Skeletal muscle cell (primary cell): ENCODE measurements at places on chromosomes 11 and 22.
A peak's percentile ranks its signal among the peaks of the same experiment; 100 is the strongest.

GRCh38 chr11:44777209-44778194, 50.7 kb downstream of the TSPAN18 start:
- no peak for DNase-seq

DNA sequence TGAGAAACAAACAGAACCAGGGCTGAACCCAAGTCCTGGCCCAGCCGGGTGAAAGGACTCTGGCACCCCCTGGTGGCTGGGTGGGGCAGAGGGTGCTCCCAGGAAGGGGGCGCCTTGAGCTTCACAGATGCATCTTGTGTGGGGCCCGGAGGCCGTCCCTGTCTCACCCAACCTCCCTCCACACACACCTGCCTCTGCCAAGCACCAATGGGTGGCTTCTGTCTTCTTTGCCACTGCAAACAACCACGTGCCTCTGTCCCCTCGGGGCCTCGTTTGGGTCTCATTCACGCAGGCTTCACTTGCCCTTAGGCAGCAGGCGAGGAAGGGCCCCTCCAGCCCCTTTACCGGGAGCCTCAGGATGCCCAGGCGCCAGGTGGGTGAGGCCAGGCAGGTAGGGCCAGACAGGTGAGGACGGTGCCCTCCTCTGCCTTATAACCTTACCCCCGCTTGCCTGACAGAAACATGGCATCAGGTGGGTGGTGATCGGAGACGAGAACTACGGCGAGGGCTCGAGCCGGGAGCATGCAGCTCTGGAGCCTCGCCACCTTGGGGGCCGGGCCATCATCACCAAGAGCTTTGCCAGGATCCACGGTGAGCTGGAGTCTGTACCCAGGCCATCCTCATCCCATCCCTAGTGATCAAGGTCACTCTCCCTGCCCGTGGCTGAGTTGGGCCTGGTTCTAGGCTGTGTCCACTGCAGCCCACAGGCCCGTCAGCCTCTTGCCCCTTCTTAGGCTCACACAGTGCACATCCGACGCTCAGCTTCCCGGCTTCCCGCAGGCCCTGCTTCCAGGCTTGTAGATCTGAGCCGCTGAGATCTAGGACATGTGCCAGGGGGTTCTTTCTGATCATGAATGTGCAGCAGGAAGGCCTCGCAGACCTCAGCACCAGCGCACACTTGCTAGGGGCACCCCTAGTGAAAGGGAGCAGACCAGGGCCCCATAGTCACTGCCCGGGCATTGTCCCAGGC, 17.2 kb downstream of the POLR3H start:
- no peak for DNase-seq

DNA sequence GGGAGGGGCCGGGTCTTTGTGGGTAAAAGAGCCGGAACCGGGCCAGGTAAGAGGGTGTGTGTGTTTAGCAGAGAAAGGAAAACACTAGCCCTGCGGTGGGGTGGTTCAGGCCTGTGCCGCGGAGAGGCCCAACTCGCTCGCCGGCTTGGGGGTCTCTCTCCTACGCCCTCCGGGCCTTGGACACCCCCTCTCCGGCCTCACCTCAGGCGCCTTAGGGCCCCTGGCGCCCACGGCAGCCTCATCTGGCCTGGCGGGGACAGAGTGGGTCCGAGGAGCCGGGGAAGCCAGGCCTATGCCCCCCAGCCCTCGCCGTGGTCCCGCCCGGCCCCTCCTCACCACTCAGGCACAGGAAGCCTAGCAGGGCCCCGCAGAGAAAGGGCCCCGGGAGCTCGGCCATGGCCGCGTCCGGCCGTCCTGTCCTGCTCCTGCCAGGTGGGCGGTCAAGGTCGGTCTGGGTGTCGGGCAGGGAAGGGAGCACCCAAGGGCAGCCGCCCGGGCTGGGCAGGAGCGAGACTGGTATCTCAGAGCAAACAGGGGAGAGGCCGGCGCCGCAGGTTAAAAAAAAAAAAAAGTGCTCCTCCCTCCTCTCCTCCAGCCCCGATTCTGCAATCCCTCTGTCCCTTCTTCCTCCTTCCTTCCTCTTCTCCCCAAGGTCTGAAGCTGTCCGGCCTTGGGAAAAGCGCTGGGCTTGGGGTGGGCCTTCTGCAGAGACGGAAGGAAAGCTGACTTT, at the start of gene VSIG2:
Gene VSIG2, minus strand, starts transcription at position 515 of the 730 bp plus-strand sequence. Its CDS starts 118 bp downstream, at position 397.
- DNase-seq: no peak

GRCh38 chr22:29596408-29596807, 7.0 kb upstream of the NF2 start:
- DNase-seq: no peak

DNA sequence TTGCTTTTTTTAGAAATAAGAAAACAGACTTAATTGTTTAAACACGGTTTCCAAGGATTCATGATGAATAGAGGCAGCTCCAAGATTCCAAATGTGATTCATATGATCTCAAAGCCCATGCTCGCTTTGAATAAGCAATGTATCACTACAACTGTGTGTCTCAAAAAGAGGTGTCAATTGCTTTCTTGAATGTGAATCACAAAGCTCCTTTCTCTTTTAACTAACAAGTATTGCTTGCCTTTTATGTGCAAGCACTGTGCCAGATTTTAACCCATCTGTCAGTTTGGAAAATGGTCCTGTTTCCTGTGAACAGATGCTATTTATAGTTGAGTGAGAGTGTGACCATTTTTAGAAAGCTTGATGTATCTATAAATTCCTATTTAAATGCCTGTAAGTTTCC, 6.5 kb downstream of the OOSP1 start:
- no peak for DNase-seq

- DNase-seq: no peak
Measured at GRCh38 chr11:128590587-128590986, 3.2 kb upstream of the ETS1 start.

- DNase-seq: no peak
Measured at GRCh38 chr11:105670811-105671210, 60.9 kb downstream of the GRIA4 start.

GRCh38 chr22:31987218-31987617, 42.9 kb downstream of the YWHAH start:
- DNase-seq: no peak

GRCh38 chr11:106997227-106997626, 21.0 kb downstream of the GUCY1A2 start:
- DNase-seq: no peak

DNA sequence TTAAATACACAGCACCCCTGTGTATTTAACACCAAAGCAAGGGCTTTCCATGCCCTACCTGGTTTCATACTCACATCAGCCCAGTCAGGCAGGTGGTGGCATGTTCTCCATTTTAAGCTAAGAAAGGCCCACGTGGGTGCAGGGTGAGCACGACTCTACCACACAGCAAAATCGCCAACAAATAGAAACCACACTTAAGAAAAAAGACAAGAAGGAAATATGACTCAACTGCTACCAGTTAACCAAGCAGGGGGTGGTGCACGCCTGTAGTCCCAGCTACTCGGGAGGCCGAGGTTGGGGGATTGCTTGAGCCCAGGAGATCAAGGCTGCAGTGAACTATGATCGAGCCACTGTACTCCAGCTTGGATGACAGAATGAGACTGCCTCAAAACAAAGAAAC, 35.2 kb upstream of the TFIP11 start:
- DNase-seq: no peak

DNA sequence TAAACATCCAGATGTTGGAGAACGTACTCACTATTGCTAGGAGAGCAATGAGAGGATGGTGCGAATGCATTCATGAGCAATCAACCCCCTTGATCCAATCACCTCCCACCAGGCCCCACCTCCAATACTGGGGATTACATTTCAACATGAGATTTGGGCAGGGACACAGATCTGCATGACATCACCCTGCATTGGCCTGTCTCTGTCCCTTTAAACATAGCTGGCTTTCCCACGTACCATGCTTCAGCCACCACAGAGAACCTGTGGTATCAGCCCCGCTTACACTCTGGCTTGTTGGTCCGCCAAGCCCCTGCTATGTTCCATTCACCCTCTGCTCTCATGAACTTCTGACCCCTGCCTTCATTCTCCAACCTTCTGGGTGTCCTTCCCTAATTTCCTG, 157.5 kb upstream of the E2F8 start:
- DNase-seq: no peak

- no peak for DNase-seq
Measured at GRCh38 chr11:95156133-95156721, 66.6 kb downstream of the ENDOD1 start.

GRCh38 chr22:45905924-45906865, 70.8 kb downstream of the WNT7B start:
- peak; percentile 25 for DNase-seq

- peak; percentile 47 for DNase-seq
Measured at GRCh38 chr22:45064313-45065278, 54.8 kb upstream of the PHF21B start.

GRCh38 chr11:45181193-45181888, 34.9 kb downstream of the PRDM11 start:
- DNase-seq: no peak

- DNase-seq: no peak
Measured at GRCh38 chr11:72525466-72525865, 91.1 kb upstream of the CLPB start.

GRCh38 chr11:64545619-64546018, 45.4 kb upstream of the SLC22A12 start:
- DNase-seq: peak; percentile 31

DNA sequence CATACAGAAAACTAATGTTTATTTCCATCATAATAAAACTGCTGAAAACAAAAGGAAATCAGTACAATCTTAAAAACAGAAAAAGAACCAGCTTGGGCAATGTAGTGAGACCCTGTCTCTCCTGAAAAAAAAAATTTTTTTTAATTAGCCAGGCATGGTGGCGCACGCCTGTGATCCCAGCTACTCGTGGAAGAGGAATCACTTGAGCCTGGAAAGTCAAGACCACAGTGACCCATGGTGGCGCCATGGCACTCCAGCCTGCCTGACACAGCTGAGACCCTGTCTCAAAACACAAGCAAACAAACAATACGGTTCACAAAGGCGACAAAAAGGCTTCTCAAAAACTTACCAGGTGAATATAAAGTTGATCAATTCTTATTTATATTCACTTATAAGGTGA, 289.7 kb downstream of the BRD1 start:
- no peak for DNase-seq

- DNase-seq: no peak
Measured at GRCh38 chr11:103070142-103070541, 21.8 kb downstream of the DCUN1D5 start.

GRCh38 chr11:63761931-63762653, 6.5 kb downstream of the ZFTA start:
- DNase-seq: no peak

DNA sequence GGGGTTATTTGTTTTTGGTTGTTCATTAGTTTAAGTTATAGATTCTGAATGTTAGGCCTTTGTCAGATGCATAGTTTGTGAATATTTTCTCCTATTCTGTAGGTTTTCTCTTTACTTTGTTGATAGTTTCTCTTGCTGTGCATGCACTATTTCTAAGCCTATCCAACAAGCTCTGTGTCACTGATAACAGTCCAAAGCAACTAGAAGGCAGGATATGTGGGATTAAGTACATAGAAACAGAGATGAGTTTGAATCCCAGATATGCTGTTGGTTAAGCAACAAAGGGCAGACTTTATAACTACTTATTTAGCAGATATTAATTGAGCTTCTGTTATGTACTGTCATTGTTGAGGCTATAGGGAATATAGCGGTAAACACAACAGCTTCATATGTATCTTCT, 390.4 kb downstream of the INSC start:
- no peak for DNase-seq

DNA sequence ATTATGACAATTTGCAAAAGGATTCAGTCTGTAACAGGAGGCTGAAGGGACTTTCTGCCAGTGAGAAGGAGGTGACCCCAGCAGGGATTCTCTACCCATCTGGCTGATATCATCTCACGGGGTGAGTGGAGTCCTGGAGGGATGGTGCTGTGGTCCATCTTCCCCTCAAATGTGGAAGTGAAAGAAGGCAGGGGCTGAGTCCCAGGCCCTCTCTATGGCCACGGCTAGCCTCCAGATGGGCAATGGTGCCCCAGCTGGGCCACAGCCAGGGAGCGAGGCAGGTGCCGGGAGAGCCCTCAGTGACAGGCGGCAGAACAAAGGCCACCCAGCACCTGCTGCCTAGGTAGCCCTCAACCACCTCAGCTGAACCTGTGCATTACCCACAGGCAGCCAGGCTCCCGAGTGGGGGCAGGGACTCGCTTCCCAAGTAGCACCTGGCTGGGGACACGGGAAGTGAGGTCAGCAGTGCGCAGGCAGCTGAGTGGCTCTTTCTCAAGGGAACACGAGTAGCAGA, 6.7 kb downstream of the NECTIN1 start:
- DNase-seq: no peak

DNA sequence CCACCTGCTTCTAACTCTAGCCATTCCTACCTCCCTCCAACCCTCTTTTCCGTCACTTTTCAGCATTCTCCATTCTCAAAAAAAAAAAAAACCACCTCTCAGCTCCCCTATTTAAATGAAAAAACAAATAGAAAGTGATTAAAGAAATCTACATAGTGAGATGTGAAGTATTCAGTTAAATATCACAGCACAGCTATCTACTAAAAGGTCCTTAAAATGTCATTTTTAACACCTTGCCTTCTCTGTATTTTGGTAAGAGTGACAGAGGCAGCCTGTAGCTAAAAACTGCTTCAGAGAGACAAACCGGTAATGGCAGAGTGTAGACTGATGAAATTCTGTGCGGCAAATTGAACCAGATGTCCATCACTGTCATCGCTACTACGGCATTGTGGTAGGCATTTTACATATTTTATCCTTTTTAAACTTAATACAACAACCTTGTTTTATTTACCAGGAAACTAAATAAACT, 346 bp upstream of the ALG9 start:
- DNase-seq: no peak

DNA sequence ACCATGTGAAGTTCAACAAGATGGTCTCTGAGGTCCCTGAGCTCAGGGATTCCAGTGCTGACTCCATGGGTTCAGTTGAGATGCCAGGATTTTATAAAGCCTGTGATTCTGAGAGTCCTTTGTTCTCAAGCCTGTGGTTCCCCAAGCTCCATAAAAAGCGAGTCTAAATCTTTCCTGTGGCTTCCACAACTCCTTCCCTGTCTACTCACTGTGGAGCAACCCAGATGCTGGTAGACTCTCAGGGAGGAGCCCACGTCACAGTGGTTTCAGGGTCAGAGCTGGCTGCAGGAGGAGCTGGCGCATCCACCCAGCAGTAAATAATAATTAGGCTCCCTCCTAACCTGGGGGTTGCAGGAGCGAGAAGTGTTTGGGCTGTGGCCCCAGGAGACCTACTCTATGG, 2.0 kb upstream of the RELT start:
- no peak for DNase-seq

- no peak for DNase-seq
Measured at GRCh38 chr11:67270256-67271204, 4.3 kb downstream of the GRK2 start.
